Kidney capillary endothelial cell (primary cell): ENCODE measurements at places on chromosomes 4 and X.

DNA sequence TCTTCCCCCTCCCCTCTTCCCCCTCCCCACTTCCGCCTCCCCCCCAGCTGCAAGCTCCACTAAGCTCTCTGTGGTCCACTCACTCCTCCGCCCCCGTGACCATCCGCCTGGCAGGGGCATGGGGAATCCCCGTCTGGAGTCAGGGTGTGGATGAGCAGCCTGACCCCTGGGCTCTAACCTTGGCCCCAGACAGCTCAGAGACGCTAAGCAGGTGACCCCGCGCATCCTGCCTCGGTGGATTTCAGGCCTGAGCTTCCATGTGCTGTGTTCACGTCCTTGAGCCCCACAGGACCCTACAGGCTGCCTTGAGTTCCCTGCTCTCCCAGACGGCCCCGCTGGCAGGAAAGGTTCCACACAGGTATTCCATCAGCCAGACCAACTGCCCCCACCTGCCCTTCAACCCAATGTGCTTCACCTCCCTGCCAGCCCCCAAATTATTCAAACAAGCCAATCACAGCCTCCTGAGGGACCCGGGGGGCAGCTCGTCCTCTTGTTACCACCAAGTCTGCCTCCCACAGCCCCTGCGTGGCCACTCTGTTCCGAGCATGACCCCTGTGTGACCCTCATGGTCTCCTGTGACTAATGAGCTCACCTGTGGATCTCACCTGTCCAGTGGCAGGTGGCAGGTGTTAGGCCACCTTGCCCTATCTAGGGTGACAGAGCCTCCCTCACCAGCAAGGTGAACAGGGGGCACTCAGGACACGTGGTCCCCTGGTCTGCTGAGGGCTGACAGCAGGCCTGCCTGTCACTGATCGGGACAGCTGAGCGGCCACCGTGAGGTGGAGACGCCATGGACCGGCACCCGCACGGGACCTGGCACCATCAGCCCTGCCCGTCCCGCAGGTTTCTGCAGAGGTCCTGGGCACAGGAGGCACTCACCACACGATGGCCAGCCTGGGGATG, 73.2 kb upstream of the MXD4 start:
- DNase-seq, result no peak

- no peak for DNase-seq
Measured at GRCh38 chrX:64229154-64229553, 1.3 kb downstream of the ASB12 start.

GRCh38 chr4:15489551-15489950, 19.9 kb downstream of the CC2D2A start:
- no peak for DNase-seq

- DNase-seq, result no peak
Measured at GRCh38 chr4:99735822-99736221, 78.2 kb upstream of the C4orf54 start.

- no peak for DNase-seq
Measured at GRCh38 chr4:82508806-82509428, 52.9 kb downstream of the TMEM150C start.

- DNase-seq, result no peak
Measured at GRCh38 chrX:867502-867901, 236.9 kb downstream of the SHOX start.

- no peak for DNase-seq
Measured at GRCh38 chr4:74018116-74018515, 19.6 kb upstream of the CXCL5 start.

- peak; percentile 60 for DNase-seq
Measured at GRCh38 chr4:54661686-54662085, 3.9 kb downstream of the KIT start.

DNA sequence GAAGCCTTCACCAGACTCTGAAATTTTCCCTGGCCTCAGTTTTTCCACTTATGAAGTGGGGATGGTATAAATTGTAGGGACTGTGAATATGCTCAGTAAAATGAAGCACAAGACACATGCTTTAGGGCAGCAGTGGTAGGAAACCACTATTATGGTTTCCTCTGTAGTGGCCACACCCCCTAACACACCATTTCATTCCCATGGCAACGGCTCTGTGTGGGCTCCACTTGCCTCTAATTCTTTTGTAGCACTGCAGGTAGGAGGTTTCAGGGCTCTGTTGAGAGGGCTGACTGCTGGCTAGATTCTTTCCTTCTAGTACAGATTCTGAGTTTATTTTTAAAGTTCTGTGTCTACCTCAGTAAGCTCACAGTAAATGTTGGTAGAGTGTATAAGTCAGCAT, 3.5 kb upstream of the VMA21 start:
- no peak for DNase-seq

- DNase-seq, result no peak
Measured at GRCh38 chr4:141349236-141349635, 128.5 kb downstream of the ZNF330 start.

DNA sequence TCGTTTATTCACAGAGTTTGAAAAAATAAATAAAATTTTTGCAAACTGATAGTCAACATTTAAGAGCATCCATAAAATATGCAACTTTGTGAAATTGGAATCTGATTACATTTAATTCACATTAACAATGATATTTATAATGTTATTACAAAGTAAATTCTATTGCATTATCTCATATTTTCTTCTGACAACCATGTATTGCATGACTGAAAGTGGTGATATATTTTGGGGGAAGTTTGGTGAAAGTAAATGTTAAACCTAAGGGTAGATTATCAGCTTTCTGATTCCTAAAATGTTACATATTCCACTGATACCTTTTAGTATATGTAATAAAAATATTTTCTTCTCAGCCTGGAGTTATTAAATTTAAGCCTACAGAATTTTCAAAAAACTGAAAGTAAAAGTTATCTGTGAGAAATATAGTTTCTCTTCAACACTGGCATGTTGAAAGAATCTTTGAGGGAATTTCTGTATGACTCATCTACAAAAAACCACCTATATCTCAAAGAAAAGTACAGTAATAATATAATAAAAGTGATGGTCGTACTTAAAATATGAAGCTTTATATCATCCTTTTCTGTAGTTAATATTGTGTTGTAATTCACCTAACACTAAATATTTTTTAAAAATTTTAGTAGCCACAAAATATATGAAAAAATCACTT, 1179.6 kb upstream of the PCDH7 start:
- no peak for DNase-seq
